ENCODE measurements at places on chromosomes 5 and 9. TPM values are rescaled to one million over a fixed set of nuclear protein-coding genes. Genes with fewer than 3 reads are reported as not detected.

DNA sequence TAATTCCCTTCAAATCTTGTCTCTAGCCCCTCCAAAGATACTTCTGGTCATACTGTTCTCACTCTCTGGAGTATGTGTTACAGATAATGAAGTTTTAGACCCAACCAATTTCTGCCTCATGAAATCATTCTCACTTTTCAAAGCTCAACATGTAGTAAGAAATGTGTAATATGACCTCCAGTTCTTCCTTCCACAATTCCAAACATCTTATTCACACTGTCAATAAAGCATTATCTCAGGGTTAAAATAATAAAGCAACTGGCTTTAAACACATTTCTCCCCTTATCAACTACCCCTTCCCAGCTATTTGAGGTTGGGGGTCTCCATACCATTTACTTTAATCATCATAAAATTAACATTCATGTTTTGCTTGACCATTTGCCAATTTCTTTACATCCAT lies 654.1 kb downstream of the RAB3C start:
- no peaks in the 10 kb centered on the region for H3K36me3 ChIP-seq
- H3K4me3 ChIP-seq, result no peak overlapping the region
- no peak for DNase-seq
- no peak overlapping the region for H3K27ac ChIP-seq

DNA sequence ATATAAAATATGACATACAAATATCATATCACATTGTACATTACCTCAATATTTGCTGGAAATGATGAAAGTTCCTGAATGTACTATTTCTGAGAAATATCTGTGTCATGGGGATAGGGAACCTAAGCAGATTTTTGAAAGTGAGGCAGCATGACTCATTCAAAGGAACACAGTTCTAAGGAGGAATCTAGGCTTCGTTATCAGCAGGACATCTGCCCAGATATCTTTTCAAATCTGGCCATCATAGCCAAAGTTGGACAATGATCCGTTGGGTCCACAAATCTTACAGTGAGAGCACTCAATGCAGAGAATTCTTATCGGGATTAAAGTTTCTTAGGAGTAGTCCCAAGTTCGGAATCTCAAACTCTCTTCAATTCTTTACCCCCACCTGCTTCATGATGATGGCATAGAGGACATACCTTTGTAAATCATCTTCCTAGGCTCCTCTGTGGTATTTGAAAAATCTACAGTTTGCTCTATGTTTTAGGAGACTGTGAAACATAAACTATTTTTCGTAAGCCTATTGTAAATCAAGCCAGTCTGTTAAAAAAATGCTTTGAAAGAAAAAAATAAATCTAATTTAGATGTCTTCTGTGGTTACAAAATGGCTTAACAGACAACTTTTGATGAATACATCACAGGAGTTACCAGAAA lies 29.4 kb upstream of the ALDH1A1 start:
- H3K36me3 ChIP-seq, result no peaks in the 10 kb centered on the region
- DNase-seq, result no peak
- H3K4me3 ChIP-seq, result no peak overlapping the region
- no peaks in the 10 kb centered on the region for H3K27me3 ChIP-seq

NPR3 gene
- 36.9 TPM for total RNA-seq

TRIM7 gene
- 13.3 TPM for total RNA-seq

GARIN3 gene
- not detected for total RNA-seq

HBEGF gene
- total RNA-seq, result 13.0 TPM

DNA sequence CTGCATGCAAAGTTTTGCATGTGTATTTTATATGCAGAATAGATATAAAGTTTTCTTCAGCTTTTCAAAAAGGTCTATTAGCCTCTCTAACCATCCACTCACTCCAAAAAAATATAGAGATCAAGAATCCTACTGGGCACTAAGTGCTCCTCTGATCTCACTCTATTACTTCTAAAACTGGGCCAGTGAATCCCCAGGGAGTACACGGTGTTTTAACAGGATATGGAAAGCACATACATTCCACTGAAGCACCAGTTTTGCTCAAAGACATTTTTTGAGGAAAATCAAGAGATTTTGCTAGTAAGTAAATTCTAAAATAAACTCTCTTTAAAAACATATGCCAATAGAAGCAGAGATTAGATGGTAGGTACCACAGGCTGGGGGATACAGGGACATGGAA lies 95.2 kb downstream of the DEPDC1B start:
- no peaks in the 10 kb centered on the region for H3K4me1 ChIP-seq
- H3K4me3 ChIP-seq, result no peak overlapping the region
- no peak overlapping the region for H3K27ac ChIP-seq
- DNase-seq, result no peak
- no peaks in the 10 kb centered on the region for H3K36me3 ChIP-seq
- no peaks in the 10 kb centered on the region for H3K27me3 ChIP-seq

Measured in thyroid gland (tissue), 4 donors.